ENCODE measurements at places on chromosomes 2 and 18.

GRCh38 chr18:48922801-48923730 is 27.7 kb downstream of the SMAD7 start:
- DNase-seq: peak; percentile 31

GRCh38 chr2:6887751-6888192 is 10.2 kb downstream of the RSAD2 start:
- DNase-seq: no peak

DNA sequence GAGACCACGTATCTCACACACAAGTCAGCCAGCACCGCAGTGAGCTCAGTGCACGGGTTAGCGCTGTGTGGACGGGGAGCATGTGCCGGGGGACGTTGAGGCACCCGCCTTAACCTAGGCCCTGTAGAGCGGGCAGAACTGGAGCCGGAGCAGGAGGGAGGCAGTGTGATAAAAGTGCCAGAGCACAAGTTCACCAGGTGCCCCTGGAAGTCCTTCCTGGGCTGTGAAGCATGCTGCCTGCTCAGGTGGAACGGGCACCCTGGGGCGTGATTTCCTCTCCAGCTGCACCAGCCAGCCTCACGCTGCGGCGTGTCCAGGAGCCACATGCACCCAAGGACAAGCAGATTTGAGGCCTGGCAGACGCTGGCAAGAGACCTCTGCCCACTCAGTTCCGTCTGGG is 50.3 kb downstream of the ITGB1BP1 start:
- DNase-seq: no peak

DNA sequence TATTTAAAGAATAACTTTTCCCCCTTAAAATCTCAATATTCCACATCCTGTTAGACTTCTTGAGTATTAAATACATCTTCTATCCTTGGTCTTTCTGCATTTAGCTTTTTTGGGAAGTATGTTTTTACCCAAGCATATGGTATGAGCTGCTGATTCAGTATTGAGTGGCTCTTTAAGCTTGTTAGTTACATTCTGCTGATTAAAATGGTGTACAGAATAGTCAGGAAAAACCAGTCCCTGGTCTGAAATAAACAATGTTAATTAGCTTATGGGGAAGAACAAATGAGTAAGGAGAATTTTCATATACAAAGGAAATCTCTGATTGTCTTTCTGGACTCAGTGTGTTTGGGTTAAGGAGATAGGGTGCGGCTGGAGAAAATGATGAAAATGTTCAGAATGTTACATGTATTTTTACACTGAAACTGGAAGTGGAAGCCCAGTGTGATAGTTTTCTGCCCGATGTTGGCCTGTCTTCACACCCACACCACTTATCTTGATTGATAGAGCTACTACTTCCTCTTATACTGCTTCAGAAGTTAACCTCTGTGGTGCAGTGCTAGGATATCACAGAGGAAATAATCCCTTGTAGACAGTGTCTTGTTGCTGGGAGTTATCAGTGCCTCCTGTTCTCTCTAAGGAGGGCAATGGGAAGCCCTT is 84.0 kb downstream of the MSH2 start:
- no peak for DNase-seq

DNA sequence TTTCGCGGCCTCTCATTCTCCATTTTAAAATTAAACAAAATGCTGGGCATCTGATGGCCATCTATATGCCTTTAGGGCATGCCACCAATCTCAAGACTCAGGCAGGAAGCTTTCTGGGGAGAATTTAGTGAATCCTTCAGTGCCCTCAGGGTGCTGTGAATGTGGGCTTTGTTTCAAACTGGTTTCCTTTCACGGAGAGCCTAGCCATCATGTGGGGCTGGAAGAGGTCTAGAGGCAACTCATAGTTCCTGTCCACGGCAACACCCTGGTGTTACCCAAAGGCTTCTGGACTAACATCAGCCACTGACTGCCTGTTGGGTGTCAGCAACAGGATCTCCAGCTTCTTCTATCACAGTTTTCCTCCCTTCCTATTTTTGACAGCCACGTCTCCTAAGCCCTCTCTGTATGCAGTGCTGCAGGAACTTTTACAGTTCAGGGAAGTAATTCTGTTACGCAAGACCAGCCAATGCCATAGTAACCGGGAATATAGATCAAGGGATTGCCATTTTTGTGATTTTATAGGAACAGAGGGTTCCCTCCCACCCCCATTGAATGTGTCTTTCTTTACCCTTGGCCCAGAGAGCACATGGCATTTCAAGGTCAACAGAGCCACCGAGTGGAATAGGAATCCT is 7.9 kb upstream of the WDR33 start:
- no peak for DNase-seq

GRCh38 chr18:80246445-80247392 is 595 bp downstream of the PARD6G start:
- no peak for DNase-seq

DNA sequence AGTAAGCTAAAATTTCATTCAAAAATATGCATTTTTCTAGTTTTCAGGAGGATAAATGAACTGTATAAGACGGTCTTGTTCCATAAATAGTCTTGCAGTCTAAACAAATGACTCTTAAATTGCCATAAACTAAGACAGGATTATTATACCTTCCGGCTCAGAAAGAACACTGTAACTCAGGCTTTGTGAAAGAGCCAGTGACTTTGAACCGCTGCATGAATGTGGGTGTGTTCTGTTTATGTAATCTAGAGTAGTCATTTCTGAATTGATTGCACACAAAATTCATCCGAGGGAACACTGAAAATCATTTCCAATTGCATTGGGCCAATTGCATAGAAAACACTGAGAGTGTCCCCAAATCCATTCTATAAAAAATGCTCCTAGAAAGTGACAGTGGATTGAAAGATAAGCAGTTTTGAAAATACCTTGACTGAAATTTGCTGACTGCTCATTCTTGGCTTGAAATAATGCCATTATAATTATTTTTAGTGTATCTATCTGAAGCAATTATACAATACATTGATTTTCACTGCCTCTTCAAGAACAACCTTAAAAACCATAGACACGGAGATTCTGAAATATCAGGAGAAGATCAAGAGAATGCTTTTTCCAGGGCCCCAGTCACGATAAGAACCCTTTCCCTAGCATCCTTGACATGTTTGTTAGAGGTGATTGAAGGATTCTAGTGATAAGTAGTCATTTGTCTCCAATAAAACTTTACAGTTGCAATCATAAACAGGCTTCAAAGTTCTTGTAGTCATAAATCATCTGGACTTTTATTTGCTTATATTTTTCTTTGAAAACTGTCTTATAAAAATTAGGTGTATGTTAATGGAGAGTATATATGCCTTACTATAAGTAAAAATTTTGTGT is 55.4 kb downstream of the CNTNAP5 start:
- DNase-seq: no peak

GRCh38 chr2:217186152-217186551 is 326.3 kb upstream of the TNP1 start:
- no peak for DNase-seq

- DNase-seq: peak; percentile 53
Observed at GRCh38 chr2:9979977-9980376, 28.5 kb downstream of the GRHL1 start.
